NCI-H2029 treated with DMSO at 0.1 percent for 48 hours (cell line): ENCODE measurements at places on chromosomes 6 and 20.

DNA sequence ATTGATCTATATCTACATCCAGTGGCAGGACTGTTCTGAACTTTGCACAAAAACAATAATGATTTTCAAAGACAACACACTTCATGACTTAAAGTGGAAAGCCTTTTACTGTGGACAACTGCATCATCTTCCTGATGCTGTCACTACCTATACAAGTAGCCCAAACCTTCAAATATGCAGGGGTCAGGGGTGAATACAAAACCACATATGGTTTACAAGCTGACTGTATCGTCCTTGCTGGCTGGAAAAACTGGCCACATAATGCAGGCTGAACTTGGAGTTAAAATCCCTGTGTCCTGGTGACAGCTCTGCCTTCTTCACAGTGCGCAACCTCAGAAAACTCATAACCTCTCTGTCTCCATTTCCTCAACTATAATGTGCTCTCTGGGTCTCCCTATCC lies 128.9 kb downstream of the GMDS start:
- no peak for DNase-seq

- no peak for DNase-seq
Measured at GRCh38 chr6:42565823-42566613, 2.2 kb downstream of the UBR2 start.

DNA sequence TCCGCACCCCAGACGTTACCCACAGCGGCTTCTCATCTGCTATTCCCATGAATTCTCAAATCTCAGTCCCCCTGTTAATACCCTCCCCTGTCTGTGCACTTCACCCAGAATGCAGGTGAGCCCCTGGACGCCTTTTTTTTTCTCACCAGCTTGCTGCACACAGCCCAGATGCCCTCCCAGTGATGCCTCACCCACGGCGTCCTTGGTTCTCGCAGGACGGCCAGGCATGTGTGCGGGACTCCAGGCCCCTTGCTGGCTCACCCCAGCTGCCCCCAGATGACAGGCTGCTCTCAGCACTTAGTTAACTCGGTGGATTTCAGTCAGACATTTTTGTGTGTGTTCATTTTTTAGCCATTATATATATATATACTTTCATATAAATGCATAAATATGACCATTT lies 25.4 kb upstream of the PI16 start:
- DNase-seq: no peak

DNA sequence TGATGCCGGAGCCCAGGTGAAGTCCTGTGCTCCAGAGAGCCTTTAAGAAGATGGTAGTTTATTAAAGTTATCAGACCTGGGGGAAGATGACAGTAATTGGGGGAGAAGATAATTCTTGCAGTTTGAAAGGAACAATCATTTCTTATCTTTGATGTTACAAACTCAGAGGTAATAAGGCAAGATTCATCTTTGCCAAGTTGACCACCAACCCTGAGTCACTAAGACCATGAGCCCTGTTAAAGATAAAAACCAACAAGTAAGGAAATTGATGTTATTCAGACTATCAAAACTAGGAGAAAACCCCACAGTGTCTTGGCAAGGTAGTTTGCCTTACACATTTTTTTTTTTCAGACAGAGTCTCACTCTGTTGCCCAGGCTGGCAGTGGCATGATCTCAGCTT lies 73.1 kb downstream of the MKKS start:
- no peak for DNase-seq

DNA sequence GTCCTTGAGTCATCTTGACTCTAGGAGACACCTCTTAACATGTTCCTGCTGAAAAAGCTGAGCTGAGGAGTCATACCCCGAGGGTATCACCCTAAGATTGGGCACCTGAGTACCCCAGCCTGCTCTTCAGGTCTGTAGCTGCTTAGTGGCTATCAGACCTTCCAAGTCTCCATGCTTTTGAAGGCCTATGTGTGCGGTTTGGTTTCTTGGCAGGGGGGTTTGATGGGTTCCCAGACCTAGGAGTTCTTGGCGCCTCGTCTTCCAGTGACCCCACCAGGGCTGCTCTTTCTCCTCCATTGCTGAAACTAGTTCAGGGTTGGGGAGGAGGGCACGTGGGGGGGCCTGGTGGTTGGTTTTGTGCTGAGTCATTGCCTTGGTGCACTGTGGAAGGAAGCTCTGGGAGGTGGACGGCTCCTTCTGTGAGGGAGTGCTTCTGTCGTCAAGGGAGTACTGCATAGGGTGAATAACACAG lies 20.1 kb downstream of the IGF2R start:
- no peak for DNase-seq

DNA sequence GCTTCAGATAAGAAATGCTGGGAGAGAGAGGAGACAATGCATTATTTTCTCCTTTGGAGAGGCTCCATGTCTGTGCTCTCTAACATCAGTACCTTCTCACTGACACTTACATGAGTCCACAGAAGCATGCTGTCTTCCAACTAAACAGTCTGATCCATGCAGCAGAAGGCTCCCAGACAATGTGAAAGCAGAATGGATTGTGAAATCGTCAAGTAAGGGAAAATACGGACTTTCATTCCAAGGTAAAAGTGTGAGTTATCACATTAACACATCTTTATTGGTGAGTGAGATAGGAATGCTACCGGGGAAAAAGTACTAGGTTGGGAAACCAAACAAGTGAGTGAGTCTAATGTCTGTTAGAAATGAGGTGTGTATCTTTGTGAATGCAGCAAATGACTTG lies 167.6 kb upstream of the KCNK16 start:
- no peak for DNase-seq

DNA sequence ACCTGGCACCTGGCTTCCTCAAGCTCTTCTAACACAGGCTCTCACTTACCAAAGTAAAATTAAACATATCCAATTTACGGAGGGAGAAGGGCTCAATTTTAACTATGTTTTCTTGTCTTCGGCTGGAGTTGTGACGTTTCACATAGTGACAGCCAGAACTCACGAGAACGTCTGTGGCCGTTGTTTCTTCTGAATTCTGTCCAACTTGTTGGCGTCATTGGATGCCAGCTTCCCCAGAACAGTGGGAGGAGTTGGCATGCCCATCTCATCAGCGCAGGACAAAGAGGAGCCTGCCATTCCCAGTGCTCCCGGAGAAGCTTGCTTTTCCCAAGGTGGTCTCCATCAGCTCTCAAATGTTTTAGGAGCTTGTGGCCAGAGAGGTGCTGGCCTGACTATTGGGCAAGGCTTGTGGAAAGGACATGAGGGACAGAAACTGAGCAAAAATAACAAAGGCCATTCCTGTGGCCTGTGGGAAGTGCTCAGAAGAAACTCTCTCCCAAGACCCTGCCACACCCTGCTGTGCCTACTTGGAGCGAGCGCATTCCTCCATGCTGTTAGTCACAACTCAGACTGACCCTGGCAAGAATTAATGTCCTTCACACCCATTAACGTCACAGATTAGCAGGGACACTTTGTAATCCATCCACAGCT lies 265.4 kb upstream of the CDH4 start:
- peak; percentile 93 for DNase-seq

DNA sequence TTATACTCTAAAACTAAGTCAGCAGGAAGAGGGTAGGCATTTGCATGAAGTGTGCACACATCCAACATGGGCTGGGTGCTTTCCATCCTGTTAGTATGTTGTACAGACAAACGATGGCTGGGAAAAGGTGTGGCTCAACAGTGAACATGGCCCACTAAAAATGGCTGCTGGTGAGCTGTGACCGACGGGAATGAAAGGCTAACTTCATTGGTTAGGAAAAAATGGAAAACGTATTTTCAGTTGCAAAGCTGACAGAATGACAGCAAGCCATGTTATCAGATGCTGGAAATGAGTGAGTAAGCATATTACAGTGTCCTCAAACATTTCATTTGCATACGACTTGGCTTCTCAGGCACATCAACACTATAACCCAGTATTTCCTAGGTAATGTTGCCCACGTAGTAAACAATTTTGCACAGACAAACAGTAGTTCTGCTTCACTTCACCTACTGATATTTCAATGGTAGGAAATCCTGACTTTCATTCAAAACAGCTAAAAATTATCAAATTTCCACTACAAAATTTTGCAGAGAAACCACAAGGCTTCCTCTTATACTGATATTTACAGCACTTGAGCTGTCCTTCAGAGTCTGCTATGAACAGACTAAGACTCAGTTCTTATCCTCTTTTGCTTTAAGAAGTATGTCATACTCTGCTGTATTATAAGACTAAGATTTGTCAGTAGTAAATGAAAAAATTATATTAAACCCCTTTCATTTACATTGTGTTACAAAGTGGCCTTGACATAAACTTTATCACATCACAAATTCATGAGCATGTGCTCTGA lies 98.9 kb downstream of the IRF4 start:
- DNase-seq: no peak

DNA sequence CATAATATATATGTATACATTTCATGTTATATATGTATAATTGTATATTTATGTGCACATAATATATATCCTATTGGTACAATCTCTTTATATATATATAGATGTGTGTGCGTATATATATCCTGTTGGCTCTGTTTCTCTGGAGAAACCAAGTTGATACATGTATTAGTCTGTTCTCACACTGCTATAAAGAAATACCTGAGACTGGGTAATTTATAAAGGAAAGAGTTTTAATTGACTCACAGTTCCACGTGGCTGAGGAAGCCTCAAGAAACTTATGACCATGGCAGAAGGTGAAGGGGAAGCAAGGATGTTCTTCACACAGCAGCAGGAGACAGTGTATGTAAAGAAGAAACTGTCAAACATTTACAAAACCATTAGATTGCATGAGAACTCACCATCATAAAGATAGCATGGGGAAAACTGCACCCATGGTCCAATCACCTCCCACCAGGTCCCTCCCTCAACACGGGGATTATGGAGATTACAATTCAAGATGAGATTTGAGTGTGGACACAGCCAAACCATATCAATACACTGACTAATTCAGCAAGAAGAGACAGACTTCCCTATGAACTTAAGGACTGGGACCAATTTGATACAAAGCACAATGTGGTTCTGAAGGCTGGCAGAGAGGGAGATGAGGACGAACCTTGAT lies 14.0 kb downstream of the CST3 start:
- DNase-seq: no peak

- DNase-seq: no peak
Measured at GRCh38 chr6:111843347-111844147, 29.7 kb downstream of the FYN start.

DNA sequence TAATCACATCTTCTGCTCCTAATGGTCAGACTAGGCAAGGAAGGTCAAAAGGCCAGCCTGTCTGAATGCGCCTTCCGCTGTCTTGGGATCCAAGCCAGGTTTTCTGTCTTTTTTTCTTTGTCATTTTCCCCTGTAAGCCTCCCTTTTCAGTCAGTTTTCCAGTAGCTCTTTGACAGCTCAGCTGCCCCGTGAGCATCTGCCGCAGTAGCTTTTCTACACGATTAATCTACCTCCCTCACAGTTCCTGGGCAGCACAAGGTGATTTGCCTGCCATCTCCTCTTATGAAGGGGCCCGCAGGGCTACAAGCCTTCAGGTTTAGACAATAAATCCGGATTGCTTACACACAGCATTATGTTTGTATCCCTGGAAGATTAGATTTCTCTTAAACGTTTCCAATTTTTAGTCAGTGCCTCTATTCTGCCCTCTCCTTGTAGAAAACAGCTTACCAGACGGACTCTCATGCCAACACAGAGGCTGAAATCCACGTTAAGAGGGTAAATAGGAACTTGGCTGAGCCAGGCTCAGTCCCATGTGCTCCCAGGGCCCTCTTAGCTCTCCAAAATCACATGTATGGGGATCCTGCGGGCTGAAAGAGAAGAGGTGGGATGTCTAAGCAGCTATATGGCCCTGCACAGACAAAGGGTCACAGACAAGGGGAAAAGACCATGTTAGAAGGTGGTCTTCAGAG lies 77.2 kb downstream of the LY86 start:
- DNase-seq: no peak

DNA sequence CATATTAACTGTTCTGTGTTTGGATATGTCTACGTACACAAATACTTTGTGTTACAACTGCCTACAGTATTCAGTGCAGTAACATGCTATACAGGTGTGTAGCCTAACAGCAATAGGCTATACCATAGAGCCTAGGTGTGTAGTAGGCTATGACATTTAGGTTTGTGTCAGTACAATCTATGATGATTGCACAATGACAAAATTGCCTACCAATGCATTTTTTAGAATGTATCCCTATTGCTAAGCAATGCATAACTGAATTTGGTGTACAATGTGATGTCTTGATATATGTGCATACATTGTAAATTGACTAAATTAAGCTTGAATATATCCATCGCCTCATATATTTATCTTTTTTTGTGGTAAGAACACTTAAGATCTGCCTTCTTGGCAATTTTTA lies 48.9 kb downstream of the C6orf118 start:
- DNase-seq: no peak

DNA sequence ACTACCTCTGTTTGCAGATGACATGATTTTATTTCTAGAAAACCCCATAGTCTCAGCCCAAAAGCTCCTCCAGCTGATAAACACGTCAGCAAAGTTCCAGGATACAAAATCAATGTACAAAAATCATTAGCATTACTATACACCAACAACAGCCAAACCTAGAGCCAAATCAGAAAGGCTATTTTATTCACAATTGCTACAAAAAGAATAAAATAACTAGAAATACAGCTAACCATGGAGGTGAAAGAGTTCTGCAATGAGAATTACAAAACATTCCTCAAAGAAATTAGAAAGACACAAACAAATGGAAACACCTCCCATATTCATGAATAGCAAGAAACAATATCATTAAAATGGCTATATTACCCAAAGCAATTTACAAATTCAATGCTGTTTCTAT lies 65.6 kb upstream of the HTR1E start:
- no peak for DNase-seq

- no peak for DNase-seq
Measured at GRCh38 chr6:163402616-163403015, 11.9 kb upstream of the QKI start.

DNA sequence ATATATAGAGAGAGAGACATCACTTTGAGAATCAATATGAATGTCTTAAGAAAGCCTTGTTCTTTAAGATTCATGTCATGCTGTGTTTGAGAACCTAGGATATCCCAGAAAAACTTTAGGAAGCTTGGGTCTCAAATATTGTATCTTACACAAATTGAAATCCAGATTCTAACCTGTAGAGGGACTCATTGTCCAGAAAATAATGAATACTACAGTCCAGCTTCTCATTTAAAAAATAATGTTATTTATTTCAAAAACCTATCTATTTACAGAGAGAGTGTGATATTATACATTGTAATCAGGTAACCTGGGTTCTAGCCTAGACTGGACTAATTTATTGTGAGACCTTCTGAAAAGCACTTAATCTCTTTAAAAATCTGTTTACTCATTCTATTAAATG lies 4.2 kb downstream of the RFX6 start:
- no peak for DNase-seq

DNA sequence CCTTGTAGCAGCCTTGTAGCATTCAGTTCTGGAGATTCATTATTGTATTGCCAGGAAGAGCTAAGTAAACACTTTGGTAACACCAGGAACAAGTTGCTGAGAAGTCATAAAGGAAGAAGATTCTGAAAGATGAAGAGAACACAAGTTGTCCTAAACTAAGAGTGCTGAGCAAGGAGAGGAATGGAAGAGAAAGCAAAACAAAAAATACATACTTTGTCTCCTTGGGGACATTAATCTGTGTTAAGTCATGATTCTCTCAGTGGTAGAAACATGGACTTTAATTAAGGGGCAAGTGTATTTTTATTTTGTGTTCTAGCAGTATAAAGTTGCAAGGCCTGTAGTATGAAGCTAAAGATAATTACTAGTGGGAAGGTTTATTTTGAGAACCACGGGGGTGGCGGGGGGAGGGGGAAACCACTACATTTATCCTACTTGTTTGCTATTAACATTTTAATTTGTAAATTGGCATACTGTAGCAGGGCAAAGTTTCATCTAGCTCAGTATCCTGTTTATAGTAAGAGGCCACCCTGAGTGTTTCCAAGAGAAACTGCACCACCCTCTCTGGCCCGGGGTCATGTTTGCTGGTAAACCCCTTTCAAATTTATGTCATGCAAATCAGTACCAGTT lies 463.0 kb downstream of the CDKAL1 start:
- DNase-seq: peak; percentile 40
